ENCODE measurements at places on chromosomes 5 and 9. TPM values are rescaled to one million over a fixed set of nuclear protein-coding genes. Genes with fewer than 3 reads are reported as not detected.

- no peak overlapping the region for H3K27ac ChIP-seq
- DNase-seq, result no peak
- H3K4me1 ChIP-seq, result no peaks in the 10 kb centered on the region
Measured at GRCh38 chr5:73899055-73899454, 273.1 kb downstream of the ARHGEF28 start.

DNA sequence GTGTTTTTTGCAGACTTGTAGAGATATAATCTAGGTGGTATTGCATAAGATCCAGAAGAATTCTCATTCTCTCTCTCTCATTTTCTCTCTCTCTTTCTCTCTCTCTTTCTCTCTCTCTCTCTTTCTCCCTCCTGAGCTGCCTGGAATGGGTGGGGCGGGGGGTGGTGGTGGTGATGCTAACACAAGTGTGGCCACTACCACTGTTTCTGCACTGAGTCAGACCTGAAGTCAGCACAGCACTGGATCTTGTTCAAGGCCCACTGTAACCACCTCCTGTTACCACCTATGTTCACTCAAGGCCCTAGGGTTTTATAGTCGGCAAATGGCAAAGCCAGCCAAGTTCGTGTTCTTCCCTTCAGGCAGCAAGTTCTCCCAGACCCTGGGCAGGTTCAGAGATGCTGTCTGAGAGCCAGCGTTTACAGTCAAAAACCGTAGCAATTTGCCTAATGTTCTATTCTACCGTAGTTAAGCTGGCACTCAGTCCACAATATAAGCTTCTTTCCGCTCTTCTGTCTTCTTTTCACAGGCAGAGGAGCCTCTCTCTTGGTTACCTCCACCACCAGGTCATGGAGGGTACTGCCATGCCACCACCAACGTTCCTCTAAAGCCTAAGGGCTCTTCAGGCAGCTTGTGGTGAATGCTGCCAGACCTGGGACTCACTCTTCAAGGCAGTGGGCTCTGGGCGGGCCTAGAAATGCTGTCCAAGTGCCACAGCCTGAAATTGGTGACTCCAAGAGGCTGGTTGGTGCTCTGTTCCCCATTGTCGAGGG, 235.7 kb upstream of the PRR16 start:
- no peaks in the 10 kb centered on the region for H3K4me1 ChIP-seq
- no peak overlapping the region for H3K27ac ChIP-seq
- H3K4me3 ChIP-seq, result no peak overlapping the region
- DNase-seq, result no peak
- no peaks in the 10 kb centered on the region for H3K27me3 ChIP-seq
- H3K36me3 ChIP-seq, result no peaks in the 10 kb centered on the region

TAF11L5 gene
- not detected for total RNA-seq

CAMK4 gene
- total RNA-seq, result 257 TPM

DNAJC18 gene
- 7.3 TPM for total RNA-seq

MLANA gene
- total RNA-seq, result not detected

All from CD4-positive, alpha-beta memory T cell (primary cell).